ENCODE measurements at places on chromosomes 7 and 10.

GRCh38 chr7:122350701-122351100 lies 46.2 kb upstream of the FEZF1 start:
- DNase-seq: no peak

DNA sequence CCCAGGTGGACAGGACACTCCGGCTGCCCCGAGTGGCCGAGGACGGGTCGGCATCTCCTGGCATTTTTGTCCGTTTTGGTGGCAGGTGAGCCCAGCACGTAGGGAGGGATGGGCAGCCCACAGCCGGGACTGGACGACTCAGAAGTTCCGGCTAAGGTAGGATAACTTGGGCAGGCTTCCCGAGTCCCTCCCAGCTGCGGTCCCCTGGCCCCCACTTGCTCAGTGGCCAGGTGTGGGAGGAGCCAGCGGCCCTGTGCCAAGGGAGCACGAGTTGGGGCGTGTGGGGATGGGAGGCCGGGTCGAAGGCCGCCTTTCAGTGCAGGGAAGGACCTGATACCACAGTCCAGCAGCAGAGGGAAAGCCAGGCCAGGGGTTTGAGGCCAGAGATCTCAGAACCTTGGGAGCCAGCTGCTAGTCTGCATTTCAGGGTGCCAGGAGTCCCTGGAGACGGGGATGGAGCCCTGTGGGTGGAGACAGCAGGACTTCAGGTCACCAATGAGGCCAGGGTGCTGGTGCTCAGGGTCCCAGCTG lies 58.5 kb downstream of the PWWP2B start:
- no peak for DNase-seq

GRCh38 chr10:98364432-98365102 lies 50.4 kb downstream of the PYROXD2 start:
- DNase-seq: no peak

DNA sequence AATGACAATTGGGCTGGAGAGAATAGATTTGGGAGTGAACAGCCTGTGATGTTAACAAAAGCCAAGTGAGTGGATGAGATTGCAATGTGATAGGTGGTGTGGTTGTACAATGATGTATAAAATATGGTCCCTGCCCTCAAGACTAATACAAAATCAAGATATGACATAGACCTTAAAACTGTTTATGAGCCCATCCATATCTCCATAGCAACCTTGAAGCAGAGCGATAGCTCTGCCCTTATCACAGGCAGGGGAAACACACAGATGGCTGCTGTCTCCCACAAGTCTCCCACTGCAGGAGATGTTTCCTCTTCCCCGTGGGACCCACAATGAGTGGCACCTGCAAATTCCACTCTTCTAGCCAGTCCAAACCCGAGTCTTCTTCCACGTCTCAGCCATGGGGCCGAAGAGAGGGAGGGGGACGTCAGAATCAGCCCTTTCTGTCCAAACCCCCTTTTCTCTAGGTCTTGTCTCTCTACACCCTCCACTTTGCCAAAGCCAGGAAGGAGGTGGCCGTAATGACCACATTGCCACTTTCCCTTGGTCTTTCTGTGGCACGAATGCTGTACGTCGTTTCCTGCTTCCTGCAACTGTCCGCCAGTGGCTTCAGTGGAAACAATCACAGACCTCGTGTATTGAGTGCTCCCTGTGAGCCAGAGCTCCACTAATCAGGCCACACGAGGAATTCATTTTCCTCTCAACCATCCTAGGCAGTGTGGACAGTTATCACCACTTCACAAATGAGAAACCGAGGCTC lies 7.5 kb upstream of the TBXAS1 start:
- no peak for DNase-seq

DNA sequence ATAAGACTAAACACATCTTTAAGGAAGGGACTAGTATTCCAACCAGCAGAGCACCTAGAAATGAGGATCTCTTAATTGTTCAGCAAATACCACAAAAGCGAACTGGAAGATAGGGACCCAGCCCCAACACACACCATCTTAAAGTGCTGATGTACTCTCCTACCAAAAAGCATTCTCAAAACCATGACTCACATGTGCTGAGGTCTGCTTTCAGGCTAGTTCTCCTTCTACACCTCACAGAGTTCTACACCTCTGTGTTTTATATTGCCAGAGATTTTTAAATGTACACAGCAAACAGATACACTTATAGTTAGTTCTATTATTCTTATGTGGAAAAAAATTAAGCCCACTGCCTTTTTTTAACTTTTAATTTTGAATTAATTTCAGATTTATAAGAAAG lies 191.9 kb downstream of the DOCK4 start:
- DNase-seq: no peak

DNA sequence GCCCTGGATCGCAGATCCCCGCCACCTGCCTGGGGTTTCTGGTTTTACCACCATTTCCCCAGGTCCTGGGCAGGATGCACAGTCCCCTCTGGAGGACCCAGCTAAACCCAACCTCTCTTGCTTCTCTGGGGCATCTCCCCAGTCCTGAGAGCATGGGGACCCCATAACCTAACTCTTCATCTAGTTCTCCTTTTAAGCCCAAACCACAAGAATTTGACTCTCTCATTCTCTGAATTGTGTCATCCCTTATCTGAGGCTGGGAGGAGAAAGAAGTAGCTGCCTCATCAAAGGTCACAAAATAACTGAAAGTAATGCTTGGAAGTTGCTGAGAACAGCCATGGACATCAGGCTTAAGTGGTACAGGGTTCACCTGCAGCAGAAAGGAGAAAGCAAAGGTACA lies 159.9 kb downstream of the FGFR2 start:
- DNase-seq: no peak

DNA sequence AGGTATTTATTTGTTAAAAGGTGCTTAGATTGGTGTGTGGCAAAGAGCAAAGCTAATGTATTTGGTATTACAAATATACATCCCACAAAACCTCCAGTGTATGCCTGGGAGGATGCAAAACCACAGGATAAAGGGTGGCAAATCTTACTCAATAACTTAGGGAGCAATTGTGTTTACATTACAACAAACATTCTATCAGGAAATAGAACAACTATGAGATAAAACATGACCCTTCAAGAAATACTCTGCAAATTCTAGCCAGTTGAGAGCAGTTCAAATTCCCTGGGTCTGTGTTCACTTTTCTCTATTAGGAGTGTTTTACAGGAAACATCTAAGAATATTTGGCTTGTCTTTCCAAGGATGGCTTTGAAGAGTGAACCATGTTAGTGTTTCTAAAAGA lies 64.9 kb downstream of the CUL1 start:
- no peak for DNase-seq

GRCh38 chr10:130232166-130233034 lies 96.2 kb downstream of the GLRX3 start:
- DNase-seq: no peak

Measured in head of caudate nucleus (tissue), 42 donors.